ENCODE measurements at places on chromosomes 4 and X.

DNA sequence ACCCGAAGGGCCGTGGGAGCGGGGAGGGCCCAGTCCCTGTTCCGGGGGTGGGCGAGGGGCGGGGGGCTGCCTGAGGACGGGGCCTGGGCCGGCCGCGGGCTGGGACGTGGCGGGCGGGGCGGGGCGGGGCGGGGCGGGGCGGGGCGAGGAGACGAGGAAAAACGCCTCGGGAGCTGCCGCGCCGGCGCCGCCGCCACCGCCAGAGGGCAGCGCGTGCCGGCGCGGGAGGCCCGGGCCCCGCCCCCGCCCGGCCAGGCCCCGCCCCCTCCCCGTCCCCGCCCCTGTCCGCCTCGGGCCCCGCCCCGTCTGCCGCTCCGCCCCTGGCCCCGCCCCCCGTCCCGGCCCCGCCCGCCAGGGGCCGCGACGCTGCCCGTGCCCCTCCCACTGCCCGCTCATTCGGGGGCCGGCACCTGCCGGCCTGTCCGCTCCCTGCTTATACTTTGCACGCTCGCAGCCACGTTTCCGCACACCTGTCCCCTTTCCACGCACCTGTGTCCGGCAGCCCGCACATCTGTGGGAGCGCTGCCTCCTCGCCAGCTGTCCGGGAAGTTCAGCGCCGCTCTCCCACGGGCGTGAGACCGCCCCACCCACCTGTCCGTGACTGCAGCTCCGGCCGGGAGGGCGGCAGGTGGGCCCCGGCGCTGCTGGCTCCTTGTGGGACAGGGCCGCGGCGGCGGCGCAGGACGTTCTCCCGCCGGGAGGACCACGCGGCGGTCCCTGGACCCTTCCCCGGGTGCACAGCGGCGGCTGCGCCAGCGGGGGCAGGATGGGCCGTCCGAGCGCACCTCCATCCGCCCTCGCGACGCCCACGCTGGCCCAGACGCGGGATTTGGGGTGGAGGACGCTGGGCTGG lies 1.7 kb upstream of the FGFRL1 start:
- DNase-seq = no peak

GRCh38 chrX:135581496-135581895 lies 61.0 kb downstream of the INTS6L start:
- no peak for DNase-seq

DNA sequence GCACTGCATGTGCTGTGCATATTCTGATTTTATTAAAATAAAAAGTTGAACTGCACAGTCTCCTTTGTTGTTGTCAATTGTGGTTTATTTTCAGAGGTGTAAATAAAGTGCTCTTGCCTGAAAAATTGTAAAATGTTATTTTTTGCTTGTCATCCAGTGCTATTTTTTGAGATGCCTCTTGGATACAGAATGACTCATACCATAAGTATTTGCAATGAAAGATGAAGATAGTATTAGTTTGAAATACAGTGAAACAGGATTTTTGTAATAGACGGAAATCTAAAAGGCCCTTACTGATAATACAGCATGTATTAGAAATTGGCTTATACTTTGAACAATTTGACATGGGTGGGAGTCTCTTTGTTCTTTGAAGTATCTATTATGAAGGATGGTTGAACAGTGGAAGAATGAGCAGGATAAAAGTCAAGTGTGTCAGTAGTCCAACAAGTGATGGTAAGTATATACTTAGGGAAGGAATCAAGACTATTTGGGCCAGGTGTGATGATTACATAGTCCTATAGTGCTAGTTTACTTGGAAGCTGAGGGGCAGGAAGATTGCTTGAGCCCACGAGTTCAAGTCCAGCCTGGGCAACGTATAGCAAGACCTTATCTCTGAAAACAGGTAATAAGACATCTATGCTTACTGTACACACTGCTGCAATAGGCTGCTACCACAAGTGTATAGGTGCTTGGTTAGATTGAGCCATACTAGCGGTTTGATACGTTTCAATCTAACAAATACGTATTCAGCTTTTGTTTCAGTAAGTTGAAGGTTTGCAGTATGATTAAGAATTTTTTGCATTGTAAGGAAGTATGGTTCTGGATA lies 16.4 kb downstream of the DDX3X start:
- no peak for DNase-seq

DNA sequence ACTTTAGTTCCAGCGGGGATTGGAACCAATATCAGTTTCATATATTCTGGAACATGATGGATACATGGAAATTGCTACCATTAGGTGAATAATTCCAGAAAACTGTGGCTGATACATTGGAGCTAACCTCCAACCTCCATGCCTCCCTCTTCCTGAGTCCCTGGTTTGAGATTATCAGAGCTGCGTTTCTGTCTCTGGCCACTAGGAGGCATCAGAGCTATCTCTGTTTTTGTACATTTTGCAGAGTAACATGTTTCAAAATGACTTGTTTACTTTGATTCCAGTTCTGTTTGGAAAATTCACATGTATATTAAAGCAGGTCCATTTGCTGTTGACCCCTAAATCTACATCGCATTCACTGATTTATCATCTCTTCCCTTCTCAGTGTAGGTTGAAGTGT lies 2.4 kb upstream of the RAB40AL start:
- DNase-seq = peak; percentile 32

- DNase-seq = peak; percentile 47
These were observed 6.9 kb upstream of the AFF1 start for GRCh38 chr4:86927843-86928395.

- no peak for DNase-seq
These were observed 43.3 kb downstream of the MTMR1 start for GRCh38 chrX:150736475-150736874.

DNA sequence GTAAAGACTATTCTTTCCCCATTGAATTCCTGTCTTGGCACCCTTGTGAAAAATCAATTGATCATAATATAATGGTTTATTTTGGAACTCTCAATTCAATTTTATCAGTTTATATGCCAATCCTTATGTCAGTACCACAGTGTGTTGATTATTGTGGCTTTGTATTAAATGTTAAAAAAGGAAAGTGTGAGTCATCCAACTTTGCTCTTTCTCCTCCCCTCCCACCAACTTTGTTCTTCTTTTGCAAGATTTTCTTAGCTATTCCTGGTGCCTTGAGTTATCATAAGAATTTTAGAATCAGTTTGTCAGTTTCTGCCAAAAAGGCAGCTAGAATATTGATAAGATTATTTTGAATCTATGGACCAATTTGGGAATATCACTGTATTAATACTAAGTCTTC lies 11.2 kb upstream of the RNF175 start:
- no peak for DNase-seq

DNA sequence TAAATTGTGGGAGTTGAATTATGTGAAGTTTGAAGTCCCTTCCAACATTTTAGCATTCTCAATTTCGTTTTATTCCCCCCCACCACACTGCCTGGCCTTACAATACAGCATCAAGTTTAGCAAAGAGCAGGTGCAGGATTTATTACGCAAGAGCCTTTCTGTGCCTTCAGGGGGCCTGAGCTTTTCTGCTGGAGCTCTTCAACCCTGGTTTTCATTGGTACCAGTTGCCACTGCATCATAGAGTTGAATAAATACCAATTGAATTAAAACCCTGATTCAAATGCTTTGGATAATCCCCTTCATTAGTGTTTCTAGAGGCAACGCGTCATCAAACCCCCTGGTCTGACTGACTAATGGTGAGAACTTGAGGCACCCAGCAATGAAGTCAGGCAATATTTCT lies 43.6 kb upstream of the KIT start:
- DNase-seq = no peak

DNA sequence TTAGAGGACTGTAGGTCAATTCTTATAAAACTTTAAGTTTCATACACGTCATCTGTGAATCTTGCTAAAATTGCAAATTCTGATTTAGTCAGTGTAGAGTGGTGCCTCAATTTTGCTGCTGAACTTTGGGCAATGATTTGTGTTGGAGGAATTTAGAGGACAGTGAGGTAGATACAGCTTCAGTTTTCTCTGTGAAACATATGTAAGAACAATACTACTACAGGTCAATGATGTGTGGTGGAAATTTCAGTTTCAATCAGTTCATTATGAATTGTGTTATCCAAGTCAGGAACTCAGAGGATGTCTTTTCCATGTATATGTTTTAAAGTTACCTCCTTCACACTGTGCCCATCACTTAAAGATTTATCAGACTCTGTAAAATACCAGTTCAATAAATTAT lies 1597.8 kb upstream of the PCDH10 start:
- no peak for DNase-seq

DNA sequence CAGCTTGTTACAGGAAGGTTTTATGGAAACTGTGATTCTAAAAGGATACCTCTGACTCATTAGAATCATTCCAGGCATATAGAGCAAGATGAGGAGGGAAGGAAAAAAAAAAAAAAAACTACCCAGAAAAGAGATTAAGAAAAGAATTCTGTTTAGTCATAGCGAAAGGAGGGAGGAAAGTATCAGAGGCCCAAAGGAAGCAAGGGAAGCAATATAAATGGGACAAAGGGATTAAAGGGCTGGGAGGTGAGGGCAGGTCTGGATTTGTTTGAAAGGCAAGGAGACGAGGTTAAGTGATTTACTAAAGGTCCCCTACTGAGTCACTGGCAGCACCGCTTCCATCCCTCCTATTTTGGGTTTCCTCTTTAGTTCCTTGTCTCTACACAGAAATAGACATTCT lies 88.6 kb upstream of the IL1RAPL1 start:
- no peak for DNase-seq

DNA sequence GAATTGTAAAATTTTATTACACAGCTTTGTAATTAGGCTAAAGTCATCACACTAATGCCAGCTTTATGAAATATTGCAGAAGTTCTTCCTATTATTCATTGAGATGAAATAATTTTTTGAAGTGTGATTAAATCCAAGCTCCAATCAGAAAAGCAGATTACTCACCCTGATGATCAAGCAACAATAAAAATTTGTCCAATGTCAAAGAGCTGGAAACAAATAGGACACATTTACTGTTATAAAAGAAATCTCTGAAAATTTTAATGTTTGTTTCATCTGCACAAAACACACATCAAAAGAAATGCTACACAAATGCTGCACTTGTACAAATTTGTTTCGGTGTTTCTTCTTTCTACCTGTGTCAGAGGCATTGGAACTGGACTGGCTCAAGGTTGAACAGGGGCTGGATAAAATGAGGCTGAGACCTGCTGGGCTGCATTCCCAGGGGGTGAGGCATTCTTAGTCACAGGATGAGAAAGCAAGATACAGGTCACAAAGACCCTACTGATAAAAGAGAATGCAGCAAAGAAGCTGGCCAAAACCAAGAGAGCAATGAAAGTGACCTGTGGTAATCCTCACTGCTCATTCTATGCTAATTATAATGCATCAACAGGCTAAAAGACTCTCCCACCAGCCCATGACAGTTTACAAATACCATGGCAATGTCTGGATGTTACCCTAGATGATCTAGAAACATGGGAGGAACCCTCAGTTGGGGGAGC lies 78.3 kb downstream of the GASK1B start:
- no peak for DNase-seq

DNA sequence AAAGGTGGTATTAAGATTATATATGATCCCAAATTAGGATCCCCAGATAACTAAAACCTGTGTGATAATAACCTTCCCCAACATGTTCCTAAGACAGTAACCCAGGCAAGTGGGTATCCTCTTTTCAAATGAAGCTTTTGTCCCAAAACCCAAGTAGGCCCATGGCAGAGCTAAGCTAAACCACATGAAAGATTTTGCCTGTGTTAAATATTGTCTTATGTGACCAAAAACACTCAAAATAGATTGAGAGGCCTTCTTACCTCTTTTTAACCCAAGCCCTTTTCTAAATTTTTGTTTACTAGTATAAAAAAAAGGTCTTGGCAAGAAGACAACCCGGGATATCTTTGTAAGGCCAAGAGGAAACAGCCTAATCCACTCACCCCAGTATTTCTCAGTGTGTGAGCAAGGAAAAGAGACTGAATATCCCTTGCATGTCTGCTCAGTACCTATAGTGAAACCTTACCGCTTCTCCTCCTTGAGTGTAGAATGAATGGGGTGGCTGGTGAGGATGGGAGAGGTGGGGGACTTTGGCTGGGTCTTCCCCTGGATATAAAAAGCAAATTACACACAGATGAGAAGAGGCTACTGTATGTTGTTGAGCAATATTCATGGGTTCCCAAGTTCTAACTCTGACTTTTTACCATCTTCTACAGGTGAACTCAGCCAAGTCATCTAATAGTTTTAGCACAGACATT lies 188.8 kb upstream of the BMP3 start:
- no peak for DNase-seq

DNA sequence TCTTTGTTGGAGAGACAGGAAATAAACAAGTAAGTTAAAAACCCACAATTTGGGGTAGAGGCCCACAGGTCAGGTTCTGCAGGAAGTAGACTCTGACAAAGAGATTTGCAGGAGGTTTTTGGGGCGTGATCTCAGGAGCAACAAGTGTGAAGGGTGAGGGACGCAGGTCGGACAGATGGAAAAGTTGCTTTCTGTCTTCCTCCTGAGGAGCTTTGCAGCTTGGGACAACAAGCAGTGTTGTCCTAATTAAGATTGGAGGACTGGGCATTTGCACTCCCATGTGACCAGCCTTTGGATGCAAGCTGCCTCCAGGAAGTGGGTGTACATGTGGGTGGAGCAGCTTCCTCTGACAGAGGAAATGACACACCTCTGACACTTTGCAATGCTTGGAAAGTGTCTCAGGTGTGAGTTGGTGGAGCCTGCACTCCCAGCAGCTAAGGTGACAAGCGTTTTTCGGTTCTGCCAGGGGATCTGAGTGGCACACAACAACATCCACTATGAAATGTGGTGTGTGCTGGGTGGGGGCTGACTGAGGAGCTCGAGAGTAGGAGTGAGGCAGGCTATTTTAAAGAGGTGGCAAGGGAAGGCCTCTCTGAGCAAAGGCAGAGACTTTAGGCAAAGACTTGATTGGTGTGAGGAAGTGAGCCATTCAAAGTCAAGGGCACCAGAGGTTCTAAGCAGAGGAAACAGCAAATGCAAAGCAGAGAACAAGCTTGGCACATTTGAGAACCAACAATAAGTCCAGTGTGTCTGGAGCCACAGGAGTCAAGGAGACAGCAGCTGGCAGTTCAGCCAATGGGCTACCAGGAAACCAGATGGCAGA lies 339.8 kb upstream of the GATB start:
- no peak for DNase-seq

GRCh38 chr4:8401665-8402064 lies 38.9 kb downstream of the ACOX3 start:
- DNase-seq = no peak

DNA sequence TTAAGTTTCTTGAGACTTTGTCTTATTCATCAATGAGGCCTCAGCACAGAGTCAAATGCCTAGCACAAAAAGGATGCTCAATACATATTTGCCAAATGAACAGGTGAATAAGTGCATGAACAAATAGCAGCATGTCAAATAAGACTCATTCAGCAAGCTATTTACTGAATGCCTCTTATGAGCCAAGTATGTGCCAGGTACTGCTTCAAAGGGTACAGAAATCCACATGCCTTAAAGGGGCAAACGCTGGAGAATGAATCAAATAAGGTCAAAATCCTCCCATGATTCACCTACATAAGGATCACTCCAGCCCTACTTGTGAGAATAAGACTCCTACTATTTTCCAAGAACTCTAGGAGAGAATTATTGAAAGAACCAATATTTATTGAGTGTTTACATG lies 260.2 kb upstream of the CPEB2 start:
- no peak for DNase-seq

DNA sequence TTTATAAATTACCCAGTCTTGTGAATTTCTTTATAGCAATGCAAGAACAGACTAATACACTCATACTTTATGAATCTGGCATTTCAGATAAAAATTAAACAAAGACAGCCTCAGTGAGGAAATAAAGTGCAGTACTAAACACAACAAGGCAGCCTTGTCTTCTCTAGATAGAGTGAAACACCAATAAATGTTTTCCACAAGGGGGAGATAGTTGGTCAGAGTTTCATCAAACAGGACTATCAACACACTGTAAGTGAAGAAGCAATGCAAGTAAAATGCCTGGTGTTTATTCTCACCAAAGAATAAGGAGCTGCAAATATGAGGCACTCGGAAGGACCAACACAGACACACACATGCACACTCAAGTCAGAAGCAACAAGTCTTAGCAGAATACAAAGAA lies 62.8 kb downstream of the FAM9B start:
- DNase-seq = no peak
